ENCODE measurements at places on chromosomes 3 and 15.
A peak's percentile ranks its signal among the peaks of the same experiment; 100 is the strongest.

DNA sequence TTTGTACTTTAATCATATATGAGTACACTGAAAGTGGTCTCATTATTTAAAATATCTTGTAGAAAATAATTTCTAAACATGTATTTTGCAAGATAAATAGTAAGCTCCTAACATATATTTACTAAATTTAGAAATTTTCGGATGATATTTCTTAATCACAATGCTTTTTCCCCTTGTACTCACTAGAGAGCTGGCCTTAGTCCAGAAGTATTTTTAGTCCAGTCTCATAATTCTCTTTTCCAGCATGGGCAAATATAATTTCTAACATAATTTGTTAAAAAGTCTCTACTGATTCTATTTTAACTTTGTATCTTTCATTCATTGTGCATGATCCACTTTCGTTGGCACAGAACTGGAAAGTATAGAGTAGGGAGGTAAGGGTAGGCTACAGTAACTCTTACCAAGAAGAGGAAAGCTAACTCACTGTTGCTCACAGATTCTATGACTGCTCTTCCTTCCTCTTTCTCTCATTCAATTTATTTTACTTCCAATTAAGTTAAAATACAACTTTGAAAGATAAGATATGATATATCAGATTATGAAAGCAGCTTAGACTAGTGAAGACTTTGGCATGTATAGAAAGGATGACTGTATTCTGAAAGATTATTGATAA is 39.3 kb downstream of the FGF7 start:
- no peak for DNase-seq

- no peak for DNase-seq
Observed at GRCh38 chr15:100111125-100112060, 230.4 kb downstream of the ADAMTS17 start.

DNA sequence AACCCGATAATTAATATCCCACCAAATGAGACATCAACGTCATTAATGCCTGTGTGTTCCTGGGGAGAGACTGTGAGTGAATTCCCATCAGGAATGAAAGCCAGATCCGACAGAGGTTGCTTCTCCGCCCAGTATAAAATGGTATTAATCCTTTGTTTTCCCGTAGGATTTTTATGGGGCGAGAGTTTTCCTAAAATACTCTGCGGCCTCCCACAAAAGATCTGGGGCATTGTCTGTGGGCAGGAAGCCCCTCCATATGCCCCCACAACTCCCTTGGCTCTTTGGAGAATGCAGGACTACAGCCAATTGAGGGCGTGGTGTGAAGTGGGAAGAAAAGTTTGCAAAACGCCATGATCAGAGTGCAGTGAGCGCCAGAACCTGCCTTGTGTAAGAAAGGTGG is 26.7 kb downstream of the ZIC4 start:
- DNase-seq: no peak

GRCh38 chr3:6540981-6541380 is 319.9 kb upstream of the GRM7 start:
- DNase-seq: no peak

DNA sequence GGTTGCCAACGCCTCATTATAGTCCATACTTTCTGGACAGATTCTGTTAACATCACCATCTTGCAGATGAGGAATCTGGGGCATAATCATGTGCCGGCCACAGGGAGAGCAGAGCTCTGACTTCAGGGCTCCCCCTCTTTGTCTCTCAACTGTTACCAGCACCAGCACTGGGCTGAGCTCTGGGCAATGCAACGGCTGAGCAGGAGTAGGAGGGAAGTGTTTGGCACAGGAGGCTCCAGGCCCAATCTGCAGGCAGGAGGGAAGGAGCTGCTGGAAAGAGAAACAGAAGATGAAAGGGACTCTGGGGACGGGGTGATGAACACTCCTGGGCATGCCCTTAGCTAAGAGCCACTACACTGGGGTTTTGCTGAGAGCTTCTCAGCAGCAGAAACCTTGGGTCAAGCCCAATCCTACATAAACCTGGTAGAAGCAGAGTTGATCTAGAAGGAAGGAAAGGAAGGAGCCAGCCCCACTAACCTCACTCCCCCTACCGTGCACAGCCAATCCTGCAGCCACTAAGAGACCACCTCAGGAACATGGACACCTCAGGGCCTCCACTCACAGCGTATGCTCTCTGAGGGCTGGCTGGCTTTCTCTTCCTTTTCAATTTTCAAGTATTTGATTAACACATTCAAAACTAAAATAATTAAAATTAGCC is 73.1 kb upstream of the SPATA12 start:
- no peak for DNase-seq

GRCh38 chr3:82030916-82031315 is 269.5 kb upstream of the GBE1 start:
- DNase-seq: no peak

DNA sequence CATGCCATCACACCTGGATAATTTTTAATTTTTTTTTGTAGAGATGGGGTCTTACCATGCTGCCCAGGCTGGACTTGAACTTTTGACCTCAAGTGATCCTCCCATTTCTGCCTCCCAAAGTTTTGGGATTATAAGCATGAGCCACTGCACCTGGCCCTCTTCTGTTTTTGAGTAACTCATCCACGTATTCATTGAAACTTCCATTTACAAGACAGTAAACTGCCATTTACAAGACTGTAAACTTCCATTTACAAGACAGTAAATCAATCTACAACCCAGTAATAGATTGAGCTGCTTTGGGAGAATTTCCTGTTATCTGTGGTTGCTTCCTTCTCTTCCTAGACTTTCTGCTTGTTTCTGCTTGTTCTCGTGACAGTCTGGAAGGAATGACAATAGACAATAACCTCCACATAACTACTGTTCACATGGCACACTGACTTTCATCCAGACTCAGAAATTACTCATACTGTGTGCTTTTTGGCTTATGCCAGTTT is 114.7 kb upstream of the CCNL1 start:
- DNase-seq: peak; percentile 22

DNA sequence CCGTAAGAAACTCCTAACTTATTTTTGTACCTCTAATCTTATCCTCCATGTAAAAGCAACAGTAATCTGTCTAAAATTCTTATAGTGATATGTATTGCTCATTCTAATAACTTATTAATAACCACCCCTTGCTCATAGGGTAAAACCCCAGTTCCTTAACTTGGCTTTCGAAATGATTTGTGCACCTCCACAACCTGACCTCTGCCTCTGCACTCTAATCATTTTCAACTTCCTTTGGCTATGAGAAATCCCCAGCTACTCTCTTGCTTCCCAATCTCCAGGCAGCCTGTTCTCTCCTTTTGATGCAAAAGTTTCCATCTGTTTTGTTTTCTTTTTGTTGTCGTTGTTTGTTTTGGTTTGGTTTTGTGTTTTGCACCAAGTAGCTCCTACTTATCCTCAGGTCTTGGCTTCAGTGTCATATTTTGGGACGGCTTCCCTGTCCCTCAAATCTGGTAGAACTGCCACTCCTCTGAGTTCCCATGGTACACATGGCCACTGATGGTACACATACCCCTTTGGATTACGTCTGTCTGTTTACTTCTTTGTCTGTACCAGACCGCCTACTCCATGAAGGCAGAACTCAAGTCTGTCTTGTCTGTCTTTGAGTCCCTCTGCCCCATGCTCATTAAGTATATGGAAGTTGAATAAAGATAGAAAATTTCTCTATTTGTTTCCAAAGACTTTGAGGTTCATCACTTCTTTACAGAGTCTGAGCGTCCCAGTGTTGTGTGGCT is 105.6 kb upstream of the TGFBR2 start:
- no peak for DNase-seq

- DNase-seq: no peak
Observed at GRCh38 chr3:57151021-57151449, 14.1 kb downstream of the IL17RD start.

GRCh38 chr3:155727836-155728235 is 17.0 kb downstream of the PLCH1 start:
- no peak for DNase-seq

- DNase-seq: no peak
Observed at GRCh38 chr15:26561896-26562295, 211.0 kb downstream of the GABRB3 start.

GRCh38 chr3:5057857-5058324 is 64.2 kb upstream of the ARL8B start:
- DNase-seq: peak; percentile 11

DNA sequence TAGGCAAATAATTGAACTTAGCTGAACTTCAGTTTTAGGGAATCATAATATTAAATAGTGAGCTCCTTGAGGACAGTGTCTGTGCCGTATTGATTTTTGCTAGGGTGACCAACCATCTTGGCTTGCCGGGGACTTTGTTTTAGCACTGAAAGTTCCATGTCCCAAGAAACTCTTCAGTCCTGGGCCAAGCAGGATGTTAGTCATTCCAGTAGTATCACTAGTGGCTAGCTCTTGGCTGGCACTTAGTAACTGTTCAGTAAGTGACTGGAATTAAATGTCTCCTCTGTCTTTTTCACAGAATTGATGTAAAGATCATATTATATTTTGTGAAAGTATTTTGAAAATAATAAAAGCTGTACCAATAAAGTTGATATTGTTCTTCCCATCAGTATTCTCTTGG is 42.3 kb downstream of the RSRC1 start:
- no peak for DNase-seq

DNA sequence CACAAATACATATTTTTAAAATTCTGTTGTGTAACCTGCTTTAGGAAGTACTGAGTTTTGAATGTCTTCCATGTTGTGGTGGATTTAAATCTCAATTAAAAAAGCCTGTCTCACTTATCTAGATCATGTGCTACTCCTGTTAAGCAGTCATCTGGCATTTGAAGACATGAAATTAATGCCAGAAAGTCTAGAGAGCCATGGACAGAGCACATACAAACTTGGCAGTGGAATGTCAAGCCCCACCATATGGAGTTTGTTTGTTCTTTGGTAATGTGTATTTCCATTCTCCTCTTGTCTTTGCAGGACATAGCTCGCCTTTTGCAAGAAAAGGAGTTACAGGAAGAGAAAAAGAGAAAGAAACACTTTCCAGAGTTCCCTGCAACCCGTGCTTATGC is 39.3 kb upstream of the UTS2B start:
- DNase-seq: no peak

GRCh38 chr3:196695849-196696226 is 16.2 kb downstream of the CEP19 start:
- DNase-seq: no peak

DNA sequence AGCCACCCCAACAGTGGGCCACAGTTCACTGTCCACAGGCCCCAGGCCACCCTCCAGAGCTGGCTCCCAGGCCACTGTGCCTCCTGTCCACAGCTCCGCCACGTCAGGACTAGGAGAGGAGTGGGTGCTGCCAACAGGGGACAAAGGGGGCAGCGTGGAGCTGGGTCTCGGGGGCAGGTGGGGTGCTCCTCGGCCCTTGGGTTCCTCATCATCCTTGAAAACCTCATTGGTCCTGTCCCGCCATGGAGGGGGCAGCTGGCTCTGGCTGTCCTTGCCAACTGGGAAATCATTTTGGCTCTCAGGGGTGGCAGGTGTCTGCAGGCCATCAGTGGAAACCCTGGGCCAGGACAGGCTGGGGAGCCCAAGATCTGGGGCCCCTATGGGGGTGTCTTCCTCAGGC is 45.2 kb downstream of the ADAMTS7 start:
- no peak for DNase-seq

DNA sequence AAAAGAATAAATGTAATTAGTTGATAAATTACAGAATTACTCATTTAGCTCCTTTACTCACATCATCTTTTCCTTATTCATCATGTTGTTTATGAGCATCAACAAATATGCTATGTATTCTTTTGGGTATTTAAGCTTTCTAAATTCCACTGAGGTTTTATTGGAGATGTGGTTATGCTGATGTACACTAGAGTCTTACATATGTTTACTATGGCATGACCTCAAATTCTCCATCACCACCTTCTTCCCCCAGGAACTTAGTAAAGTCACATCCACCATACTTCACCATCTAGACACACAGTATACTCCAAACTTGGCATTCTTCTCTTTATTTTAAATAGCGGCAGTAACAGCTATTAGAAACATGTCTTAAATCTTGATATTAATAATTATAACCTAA is 74.1 kb upstream of the MELTF start:
- DNase-seq: no peak

DNA sequence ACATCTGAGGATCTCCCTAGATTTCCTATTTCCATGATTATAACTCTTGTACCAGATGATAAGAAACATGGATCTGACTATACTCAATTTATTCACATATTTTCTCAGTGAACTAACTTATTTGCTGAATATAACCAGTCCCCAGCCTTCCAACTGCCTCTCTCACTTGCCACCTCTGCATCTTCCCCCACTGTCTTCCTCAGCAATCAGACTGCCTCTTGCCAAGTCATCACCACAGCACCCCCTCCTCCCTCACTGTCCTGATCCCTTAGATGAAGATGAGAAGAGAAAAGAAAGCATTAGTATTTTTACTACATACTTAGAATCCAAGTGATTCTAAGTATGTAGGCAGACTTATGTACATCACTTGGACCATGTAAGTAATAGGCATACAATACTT is 71.9 kb downstream of the GTPBP8 start:
- no peak for DNase-seq

DNA sequence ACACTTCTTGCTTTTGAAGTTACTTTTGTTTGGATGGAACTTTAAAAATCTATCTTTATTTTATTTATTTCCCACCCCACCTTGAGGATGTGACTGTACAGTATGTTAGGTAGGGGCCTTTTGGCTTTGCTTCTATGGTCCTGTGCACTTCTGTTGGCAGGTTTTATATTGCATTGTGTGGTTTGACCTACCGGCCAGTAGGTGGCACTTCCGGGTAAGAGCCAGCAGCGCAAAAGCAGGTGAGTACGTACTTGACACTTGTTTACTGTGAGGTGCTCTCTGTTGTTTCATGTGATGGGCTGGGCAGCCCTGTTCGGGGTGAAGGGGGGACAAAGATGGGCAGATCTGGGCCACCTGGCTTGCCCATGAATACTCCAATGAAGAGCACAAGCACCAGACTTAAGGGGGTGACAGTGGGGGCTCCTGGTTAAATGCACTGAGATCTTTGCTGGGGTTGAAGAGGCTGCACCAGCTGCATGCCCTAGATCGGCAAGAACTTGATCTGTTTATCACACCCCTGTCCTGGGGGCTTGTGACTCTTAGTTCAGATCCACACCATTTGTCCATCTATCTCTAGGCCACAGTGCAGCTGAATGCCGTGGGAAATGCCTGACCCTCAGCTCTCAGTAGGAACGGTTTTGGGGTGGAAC is 131.6 kb downstream of the NLGN1 start:
- DNase-seq: peak; percentile 33

- no peak for DNase-seq
Observed at GRCh38 chr15:52370010-52370409, 74.4 kb upstream of the MYO5C start.

GRCh38 chr15:63090472-63090871 is 31.2 kb upstream of the LACTB start:
- no peak for DNase-seq

DNA sequence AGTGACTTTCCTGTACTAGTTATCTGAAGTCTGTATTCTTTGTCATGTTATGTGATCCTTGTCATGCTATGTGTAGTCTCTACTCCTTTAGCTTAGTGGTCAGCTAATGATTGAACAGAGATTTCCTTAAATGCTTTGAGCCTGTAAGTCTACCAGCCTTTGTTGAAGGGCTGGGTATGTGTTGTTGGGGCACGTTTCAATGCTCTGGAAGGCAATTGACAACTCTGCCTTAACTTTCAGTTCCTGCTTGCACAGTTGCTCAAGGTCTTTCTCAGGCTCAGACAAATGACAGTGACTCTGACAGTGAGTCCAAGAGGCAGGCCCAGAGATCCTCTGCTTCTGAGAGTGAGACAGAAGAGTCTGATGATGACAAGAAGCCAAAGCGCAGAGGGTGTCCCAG is 89.3 kb downstream of the CHD2 start:
- no peak for DNase-seq

Data from iPS DF 6.9 (cell line).